ENCODE measurements at places on chromosomes 4 and X. TPM values are rescaled to one million over a fixed set of nuclear protein-coding genes. Genes with fewer than 3 reads are reported as not detected.

DNA sequence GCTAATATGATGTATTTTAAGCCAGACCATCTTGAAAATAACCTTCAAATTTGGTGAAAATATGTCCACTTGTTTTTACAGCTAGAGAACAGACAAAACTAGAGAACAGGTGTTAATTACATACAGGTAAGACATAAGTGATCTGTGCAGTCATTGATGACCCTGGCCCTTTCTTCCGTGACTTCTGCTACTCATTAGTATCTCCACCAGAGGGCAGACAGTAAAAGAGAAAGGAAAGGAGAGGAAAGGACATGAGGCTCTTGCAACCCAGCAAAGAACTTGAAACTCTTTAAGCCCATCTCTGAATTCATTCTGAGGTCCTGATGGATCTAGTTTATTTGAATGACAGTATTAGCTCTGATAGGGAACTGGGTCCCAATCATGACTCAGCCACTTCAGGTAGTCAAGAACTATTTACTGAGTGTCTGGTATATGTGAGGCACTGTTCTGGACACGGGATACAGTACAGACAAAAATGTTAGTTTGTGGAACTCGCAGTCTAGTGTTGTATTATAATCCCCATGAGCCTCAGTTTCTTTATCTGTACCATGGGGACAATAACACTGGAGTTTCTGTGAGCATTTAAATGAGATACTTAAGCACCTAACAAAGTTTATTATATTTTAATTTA is 121.0 kb upstream of the TEX13D start:
- no peak for DNase-seq

The SPANXN4 gene
- not detected for total RNA-seq

GRCh38 chr4:80219301-80220025 is 22.2 kb downstream of the PRDM8 start:
- no peak for DNase-seq

- DNase-seq = no peak
These were observed 229.0 kb upstream of the LCORL start for GRCh38 chr4:18250564-18250963.

The YY2 gene
- total RNA-seq = 1.5 TPM

GRCh38 chr4:55637272-55637820 is 1.2 kb upstream of the NMU start:
- DNase-seq = no peak

The AMTN gene
- not detected for total RNA-seq

GRCh38 chr4:30122711-30123110 is 597.5 kb upstream of the PCDH7 start:
- no peak for DNase-seq

DNA sequence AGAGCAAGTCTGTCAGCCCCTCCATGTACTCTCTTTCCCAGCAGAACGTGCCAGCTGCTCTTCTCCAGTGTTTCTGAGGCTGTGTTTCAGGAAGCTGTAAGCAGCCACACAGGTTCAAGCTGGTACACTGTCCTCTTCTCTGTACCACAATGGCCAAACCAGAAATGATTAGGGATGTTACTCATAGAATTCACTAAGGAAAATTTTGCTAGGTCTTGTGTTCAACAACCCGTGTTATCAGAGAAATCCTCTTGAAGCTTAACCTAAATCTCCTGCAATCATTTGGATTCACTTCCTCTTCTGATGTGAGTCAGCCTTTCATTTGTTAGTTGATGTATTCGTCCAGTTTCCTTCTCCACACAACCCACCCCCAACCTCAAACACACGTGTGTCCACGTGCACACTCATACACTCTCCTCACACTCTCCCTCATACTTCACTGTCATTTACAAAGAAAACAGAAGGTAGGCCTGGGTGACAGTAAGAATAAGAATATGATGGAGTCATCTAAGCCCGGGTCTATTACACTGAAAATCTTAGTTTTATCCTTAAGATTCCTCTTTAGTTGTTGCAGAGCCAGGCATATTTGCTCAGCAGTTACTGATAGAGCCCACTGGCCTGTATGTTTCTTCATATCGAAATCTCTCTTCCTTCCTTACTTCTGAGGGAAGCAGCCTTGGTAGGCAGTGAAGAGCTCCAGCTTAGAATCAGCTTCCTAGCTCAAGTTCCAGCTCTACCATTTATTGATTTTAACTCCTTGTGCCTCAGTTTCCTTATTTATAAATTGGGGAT is 63.4 kb downstream of the DCUN1D4 start:
- no peak for DNase-seq

The RNF128 gene
- 1.2 TPM for total RNA-seq
